ENCODE measurements at places on chromosomes 7 and 10.

DNA sequence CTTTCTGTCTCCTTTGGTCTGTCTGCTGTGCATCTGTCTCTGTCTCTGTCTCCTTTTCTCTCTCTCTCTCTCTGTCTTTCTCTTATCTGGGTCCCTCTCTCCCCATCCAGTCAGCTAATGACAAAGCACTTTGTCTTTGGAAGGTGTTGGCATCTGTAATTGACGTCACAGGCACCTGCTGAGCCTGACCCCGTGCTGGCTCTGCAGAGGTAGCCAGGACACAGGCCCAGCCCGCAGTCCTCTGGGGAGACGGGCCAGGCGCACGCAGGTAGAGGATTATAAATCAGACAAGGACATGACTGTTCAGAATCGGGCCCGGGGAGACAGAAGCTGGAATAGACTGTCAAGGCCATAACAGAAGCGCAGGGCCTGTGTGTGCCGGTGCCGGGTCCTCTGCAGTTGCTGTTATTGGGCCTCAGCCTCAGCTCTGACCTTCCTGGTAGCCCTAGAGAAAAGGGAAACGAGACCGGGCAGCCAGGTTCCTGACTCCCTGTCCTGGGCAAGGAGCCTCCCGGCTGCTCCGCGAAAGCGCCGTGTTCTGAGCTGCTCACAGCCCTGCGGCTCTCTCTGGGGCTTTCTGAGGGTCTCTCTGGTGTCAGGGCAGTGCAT lies 10.7 kb upstream of the PSMG3 start:
- DNase-seq = no peak

DNA sequence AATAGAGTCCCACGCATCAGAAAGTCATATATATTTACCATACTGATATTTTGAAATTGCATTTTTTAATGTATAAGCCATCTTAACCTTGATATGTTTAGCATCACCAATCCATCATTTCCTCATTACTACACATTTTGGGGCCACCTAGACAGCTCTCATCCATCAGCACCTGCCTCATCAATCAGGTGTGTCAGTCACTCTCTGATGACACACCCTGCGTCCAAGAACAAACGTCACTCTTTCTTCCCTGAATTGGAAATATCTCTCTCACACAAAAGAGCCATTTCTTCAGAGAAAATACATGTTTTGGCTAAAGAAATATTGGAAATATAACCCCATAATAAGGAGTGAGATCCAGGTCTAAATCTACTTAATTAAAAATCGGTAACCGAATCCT lies 38.9 kb upstream of the RSU1 start:
- DNase-seq = no peak

- peak; percentile 48 for DNase-seq
Observed at GRCh38 chr10:4519658-4520402, 306.2 kb upstream of the AKR1E2 start.

- no peak for DNase-seq
Observed at GRCh38 chr10:89303161-89303560, 1.3 kb downstream of the IFIT2 start.

GRCh38 chr7:94223375-94224084 lies 171.2 kb upstream of the COL1A2 start:
- DNase-seq = peak; percentile 24

Measured in GM03348 (cell line).